ENCODE measurements at places on chromosomes 2 and 18.

DNA sequence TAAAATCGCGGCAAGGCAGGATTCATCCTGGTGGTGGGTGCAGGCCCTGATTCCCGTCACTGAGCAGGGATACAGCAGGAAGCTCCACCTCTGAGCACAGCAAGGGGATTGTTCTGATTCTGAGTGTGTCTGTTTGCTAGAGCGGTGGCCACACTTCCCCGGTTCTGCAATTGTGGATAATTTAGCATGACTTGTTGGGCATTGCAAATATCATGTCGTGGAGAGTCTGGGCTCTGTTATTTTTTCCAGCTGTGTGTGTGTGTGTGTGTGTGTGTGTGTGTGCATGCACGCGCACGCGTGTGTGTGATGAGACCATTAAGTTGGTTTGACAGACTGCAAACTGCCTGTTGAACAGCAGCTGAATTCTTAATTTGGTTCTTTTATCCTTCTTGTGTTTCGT lies 4.1 kb upstream of the TMEM18 start:
- DNase-seq: no peak

GRCh38 chr2:72104821-72105588 lies 42.7 kb downstream of the CYP26B1 start:
- DNase-seq: no peak

DNA sequence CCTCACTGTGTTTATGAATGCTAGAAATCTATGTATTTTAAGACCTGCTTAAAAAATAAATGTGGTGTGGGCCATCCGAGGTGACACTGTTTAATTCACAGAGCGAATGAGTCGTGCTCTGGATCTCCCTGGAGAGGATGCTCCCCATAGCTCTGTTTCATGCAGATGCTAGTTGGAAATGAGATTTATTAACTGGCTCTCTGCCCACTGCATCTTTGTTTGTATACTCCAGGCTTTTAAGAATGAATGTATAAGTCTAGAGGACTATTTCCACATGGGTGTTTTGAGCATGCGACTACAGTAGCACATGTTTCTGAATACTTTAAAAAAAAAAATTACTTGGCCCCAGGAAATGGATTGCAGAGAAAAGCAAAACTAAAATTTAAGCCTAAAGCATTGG lies 3.9 kb downstream of the MAPRE2 start:
- peak; percentile 39 for DNase-seq

DNA sequence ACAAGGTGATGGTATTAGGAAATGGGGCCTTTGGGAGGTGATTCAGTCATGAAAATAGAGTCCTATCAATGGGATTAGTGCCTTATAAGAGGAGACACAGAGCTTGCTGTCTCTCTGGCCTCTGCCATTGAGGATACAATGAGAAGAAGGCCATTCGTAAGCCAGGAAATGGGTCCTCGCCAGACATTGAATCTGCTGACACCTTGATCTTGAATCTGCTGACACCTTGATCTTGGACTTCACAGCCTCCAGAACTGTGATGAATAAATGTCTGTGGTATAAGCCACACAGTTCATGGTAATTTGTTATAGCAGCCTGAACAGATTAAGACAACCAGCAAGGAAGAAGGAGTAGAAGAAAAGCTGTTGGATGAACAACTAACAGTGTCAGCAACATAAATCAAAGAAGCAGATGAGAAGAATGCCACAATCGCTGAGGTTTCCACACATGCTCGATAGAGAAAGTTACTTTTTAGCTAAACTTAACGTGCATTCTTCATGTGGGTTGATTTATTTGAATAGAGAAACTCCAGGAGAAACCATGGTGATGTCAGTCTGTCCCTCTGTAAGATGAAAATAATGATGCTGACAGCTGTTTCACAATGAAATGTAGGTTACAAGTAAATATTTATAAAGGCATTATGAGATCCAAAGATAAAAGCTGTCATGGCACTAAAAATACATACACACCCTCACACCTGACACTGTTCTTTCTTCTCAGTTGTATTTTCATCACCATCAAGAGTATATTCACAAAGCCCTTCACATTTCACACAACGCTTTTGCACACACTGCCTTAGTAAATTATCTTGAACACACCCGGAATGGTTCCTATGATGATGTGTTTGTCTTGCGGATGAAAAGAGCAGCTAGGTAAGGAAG lies 153.7 kb upstream of the NCK2 start:
- no peak for DNase-seq

Measured in iris pigment epithelial cell (primary cell).